Stimulated activated CD4-positive, alpha-beta T cell treated with anti-CD3 and anti-CD28 coated beads, Interleukin-15, amount 100 ng/mL, for 1 hour (primary cell): ENCODE measurements at places on chromosomes 11 and 22.

- no peak for DNase-seq
Observed at GRCh38 chr11:19566583-19567379, 145.9 kb upstream of the NAV2 start.

- no peak for DNase-seq
Observed at GRCh38 chr22:49749227-49749626, 78.4 kb downstream of the BRD1 start.

- no peak for DNase-seq
Observed at GRCh38 chr11:123040111-123040432, 21.9 kb downstream of the HSPA8 start.

GRCh38 chr22:24985826-24986214 is 33.3 kb downstream of the KIAA1671 start:
- DNase-seq: no peak

- DNase-seq: no peak
Observed at GRCh38 chr11:47904048-47904447, 55.9 kb upstream of the NUP160 start.

DNA sequence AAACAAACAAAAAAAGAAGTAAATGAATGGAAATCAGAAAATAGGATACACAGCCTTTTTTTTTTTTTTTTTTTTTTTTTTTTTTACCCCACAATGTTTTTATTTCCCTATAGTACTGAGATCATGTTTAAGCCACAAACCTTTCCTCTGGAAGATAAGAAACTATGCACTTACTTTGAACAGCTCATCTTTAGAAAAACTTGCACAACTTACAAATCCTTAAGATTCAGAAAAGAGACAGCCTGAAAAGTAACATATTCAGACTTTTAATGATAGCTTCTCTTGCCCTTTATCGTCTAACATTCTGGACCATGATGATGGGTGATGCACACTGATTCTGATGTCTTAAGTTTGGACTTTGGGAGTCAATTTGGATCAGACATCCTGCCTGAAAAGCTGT is 80.3 kb downstream of the TNRC6B start:
- DNase-seq: no peak
